ENCODE measurements at places on chromosomes 12 and 14.

DNA sequence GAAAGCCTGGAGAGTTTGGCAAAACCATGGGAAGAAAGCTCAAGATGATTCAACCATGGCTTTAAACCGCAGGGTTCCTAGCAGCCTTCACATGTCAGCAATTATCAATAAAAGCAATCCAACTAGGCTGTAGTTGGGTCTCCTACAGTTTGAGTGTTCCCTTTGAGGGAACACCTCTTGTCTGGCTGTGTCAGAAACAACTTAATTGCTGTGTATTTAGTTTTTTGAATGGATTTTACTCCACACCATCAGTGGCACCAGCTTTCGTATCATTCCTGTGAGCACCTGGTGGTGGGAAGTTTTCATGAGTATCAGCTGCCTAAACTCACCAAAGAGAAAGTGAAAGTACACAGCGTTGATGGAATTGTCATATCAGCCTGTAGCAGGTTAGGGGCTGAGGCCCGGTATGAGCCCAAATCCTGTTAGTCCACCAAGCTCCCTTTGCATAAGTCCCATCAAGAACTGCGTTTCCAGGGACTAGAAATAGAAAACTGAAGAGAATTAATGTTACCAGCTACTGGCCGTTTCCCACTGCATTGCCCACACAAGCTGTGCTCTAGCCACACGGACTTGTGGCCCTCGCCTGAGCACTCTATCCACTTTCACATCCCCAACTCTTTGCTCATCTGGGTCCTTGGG, 10.9 kb upstream of the IL26 start:
- no peak for DNase-seq

DNA sequence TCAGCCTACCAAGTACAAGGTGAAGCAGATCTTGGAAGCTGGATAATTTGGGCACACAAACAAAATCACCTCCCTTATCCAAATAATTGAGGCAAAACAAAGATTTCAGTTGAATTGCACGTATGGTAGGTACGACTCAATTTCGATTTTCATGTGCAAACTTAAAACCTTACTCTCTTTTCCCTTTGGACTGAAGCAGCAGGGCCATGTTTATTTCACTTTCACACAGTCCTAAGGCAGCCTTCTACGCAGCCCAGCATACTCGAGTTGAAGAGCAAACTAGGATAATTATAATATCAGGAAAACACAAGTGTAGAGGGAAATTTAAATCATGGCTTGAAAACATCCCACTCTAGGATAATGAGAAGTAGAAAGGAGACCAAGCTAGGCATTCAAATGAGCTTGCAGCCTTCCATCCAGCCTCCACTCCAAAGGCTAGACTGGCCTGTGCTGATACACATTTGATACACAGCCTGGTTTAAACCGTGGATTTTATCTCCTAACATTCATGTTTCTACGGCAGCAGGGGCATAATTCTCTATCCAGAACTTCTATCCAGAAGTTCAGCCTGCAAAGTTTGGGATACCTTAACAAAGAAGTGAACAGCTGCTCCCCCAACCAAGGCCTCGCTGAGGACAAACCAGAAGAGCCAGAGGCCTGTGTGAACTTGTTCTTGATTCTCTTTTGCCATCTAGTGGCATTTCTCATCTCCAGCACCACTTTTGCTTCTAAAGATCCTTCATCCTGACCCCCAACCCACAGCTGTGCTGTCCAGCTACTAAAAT, 2.4 kb upstream of the RNASE7 start:
- peak; percentile 75 for DNase-seq

DNA sequence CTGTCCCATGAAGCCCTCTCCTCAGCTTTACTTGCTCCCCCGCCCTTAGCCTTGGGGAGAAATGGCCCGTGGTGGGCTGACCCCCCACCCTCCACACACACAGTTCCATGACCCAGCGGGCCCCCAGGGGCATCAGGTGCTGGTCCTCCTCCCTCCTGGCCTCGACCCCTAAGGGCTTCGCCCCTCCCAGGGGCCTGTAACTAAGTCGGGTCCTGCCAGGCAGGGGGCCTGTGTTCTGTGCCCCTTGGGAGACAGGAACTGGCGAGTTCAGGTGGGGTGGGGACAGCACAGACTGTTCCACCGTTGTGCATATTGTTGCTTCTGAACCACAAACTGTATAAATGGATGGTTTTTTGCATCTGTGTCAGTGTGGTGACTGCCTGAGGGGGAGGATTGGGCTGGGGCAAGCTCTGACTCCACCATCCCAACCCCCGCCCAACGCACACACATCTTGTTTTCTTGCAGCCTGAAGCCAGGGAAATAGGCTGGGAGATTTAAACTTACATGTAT, 8.8 kb downstream of the TAMALIN start:
- DNase-seq = no peak

GRCh38 chr14:55136241-55136640, 7.2 kb downstream of the LGALS3 start:
- no peak for DNase-seq
